Femur (tissue), 1 donor: ENCODE measurements at places on chromosomes 13 and 19.
A peak's percentile ranks its signal among the peaks of the same experiment; 100 is the strongest.

DNA sequence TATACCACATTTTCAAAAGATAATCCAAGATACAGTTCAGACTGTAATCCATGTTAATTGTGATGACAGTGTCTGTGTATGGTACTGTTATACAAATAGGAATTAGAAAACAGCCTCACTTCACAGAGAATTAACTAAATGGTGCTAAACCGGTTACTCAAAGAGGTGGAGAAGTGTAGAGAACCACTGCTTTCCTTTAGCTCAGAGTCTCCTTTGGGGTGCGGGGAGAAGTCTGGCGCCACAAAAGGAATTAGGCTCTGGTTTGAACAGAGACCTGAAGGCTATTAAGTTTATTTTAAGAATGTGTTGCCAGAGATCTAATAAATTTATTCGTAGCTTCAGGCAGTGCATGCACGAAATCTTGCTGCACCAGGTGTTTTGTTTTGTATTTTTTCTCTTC lies 65.8 kb downstream of the FREM2 start:
- DNase-seq, result no peak

DNA sequence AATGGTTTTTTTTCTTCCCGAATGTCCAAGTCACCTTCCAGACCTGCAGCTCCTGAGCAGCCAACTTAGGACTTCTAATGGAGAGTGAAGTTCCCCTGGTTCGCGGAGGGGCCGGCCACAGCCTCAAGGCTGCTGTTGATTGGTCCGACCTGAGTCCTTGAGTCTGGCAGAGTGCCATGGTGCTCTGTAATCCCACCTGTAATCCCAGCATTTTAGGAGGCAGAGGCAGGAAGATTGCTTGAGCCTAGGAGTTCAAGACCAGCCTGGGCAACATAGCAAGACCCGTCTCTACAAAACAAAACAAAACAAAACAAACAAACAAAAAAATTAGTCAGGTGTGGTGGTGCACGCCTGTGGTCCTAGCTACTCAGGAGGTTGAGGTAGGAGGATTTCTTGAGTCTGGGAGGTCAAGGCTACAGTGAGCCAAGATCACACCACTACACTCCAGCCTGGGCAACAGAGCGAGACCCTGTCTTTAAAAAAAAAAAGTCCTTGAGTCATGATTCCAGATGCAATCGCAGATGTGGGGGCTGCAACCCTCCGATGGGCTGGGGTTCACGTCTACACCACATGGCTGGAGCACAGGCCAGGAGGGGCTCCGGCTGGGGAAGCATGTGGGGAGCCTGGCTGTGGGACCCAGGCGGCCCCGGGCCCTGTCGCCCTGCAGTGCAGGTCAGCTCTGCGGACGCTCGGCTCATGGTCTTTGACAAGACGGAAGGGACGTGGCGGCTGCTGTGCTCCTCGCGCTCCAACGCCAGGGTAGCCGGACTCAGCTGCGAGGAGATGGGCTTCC lies 17.7 kb downstream of the HPN start:
- DNase-seq, result no peak

DNA sequence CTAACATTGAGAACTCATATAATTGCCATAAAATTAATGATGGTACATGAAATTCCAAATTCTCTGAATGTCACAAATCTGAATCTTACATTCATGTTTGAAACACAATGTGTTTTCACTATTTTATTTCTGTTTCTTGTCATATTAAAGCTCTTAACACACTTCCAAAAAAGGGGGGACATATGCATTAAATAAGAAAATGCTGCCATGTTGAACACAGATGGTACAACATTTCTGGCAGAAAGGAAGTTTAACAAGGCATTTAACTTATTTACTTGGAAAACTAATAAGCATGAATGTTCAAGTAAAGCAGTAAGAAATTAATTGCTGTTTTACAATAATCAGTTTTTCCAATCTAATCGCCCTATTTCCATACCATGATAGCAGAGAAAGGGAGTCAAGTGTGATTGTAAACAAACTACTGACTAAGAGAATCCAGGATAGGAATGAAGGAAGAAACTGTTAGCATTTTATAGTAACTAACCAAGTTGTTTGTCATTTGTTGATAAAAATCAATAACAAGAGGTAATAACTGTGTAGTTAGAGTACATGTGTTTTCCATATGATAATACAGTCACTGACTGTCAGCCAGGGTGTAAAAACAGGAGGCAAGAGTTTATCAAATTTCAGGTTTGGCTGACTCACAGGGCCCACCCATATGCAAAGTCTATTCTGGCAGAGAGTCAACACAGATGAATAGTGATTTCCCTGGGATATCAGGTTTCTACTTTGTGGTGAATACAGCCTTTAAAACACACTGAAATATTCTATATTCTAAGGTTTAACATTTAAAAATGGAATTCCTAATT lies 5.7 kb upstream of the FOXO1 start:
- peak; percentile 36 for DNase-seq

DNA sequence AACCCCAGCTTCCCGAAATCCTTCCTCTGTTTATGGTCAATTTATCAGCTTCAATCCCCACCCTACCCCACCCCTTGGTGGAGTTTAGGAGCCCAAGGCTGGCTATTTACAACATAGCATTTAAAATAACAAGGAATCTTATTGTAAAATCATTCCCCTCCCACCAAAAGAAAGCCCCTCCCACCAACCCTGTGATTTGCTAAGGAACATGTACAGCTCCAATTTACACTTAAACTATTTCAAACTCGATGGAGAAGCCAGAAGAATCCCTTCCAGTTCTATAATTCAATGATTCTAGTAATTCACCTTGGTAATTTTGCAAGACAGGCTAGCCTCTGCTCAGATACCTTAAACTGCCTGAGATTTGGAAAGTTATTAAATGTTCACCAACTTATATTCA lies 3.0 kb downstream of the LATS2 start:
- no peak for DNase-seq

GRCh38 chr13:57409656-57410055 lies 221.9 kb upstream of the PCDH17 start:
- no peak for DNase-seq

- DNase-seq, result no peak
Observed at GRCh38 chr13:40486518-40487163, 179.8 kb downstream of the FOXO1 start.

DNA sequence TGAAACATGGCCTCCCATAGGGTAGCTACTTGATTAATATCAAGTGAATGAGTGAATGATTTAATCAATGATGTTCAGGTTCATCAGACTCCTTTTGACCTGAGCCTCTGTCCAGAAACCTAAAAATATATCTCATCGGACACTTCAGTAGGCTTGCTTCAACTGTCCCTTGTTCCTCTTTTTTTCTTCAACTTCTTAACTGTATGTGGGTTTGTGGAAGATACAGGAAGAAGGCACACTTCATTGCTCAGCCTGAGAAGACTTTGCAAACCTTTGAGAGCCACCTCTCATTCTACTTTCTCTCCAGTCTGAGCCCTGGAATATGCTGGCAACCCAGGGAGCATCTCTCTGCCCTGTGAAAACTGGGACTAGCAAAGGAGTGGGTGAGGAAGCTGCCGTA lies 557.0 kb downstream of the FGF9 start:
- DNase-seq, result no peak

GRCh38 chr13:50224534-50224933 lies 209.3 kb downstream of the KCNRG start:
- DNase-seq, result peak; percentile 31

- DNase-seq, result no peak
Observed at GRCh38 chr19:19171821-19172532, 1.9 kb upstream of the MEF2B start.

- DNase-seq, result no peak
Observed at GRCh38 chr13:45851171-45851921, at the start of gene SIAH3. TSS of gene SIAH3 (minus strand) at chr13:45851753. CDS start at chr13:45851629, 124 bp downstream.

DNA sequence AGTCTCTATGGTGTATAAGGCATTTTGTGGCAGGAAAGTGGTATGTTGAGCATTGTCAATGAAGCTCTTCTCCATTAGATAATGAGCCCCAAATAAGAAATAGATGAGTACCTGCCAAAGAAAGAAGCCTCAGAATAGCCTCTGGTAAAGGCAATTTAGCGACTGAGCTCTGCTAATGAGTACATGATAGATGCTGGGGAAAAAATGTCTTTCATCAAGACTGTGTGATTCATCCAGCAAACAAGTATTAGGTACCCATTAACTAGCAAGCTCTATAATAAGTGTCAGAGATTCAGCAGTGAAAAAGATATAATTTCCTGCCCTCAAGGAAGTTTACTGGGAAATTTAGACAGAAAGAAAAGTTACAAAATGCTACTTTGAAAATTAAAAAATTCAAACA lies 294.6 kb downstream of the ITGBL1 start:
- no peak for DNase-seq

DNA sequence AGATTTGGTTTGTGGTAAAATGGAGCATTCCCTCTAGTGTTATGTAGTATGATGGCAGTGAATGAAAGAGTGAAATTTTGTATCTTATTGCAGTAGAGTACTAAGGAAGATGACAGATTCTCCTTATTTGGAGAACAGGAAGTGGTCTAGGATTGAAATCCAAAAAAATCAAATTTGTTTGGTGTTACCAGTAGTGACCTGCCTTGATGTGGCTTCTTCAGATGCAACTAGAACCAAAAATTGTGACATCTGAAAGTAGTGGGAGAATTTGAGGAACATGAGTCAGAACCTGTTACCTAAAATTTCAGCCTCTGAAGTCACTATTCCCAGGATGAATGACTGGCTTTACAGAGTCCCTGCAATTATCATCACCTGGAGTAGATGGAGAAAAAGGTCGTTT lies 165.9 kb downstream of the KLF5 start:
- DNase-seq, result no peak

- no peak for DNase-seq
Observed at GRCh38 chr13:50914848-50915247, 5.3 kb downstream of the RNASEH2B start.

DNA sequence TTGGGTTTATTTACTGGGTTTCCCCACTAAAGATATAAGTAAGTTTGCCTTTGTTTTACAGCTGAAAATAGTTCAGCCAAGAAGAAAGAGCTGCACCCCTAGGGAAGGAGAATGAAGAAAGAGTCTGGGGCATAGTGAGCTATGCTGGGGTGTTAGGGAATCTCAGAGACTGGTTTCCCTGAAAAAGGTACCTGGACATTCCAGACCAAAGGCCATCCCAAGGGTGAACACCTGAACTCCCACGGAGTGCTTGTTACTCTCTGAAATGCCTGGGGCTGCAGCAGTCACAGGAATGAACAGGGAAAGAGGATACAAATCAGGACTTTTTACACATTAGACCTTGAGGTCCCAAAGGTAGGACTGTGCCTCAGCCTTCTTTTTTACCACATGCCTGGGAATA lies 337.6 kb upstream of the SLC10A2 start:
- DNase-seq, result no peak

DNA sequence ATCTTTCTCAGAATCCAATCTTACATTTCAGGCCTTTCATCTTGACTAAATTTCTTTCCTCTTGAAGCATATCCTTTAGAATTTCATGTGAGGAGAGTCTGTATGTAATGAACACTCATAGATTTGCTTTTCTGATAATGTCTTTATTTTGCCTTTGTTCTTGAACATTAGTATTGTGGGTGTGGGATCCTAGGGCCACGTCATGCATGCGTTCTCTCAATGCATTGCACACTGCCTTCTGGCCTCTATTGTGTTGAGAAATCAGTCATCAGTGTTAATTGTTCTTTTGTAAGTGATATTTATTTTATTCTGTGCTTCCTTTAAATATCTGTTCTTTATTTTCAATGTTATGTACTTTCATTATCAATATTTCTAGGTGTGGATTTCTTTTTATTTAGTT lies 364.9 kb downstream of the OXGR1 start:
- no peak for DNase-seq

DNA sequence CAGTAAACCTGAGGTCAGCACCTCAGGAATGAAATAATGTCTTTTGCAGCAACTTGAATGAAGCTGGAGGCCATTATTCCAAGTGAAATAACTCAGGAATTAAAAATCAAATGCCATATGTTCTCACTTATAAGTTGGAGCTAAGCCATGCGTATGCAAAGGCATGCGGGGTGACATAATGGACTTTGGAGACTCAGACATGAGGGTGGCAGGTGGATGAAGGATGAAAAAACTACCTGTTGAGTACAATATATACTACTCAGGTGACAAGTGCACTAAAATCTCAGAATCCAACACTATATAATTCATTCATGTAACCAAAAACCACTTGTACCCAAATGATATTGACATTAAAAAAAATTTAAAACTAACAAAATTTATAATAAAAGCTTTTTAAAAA lies 1416.9 kb downstream of the UQCRFS1 start:
- DNase-seq, result no peak

GRCh38 chr19:57099199-57099661 lies 20.6 kb upstream of the USP29 start:
- DNase-seq, result peak; percentile 86

GRCh38 chr13:25886438-25887214 lies 165.2 kb downstream of the SHISA2 start:
- DNase-seq, result no peak

DNA sequence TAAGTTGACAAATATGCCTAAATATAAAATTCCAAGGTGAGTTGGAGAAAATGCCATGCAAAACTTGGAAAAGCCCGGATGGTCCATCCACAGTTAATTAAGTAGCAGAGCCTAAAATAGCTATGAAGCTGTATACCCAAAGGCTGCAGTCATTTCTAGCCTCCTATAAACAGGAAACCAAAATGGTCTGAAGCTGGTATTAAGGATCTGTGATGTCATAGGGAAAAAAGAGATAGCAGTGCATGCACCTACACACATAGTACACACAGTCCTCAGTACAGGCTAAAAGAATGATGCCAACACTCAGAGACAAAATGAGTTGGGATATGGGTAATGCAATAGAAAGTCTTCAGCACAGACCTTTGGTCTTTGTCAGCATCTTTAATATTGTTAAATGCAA lies 736.9 kb downstream of the EFNB2 start:
- no peak for DNase-seq

- DNase-seq, result no peak
Observed at GRCh38 chr13:111547726-111548273, 227.4 kb downstream of the TEX29 start.

DNA sequence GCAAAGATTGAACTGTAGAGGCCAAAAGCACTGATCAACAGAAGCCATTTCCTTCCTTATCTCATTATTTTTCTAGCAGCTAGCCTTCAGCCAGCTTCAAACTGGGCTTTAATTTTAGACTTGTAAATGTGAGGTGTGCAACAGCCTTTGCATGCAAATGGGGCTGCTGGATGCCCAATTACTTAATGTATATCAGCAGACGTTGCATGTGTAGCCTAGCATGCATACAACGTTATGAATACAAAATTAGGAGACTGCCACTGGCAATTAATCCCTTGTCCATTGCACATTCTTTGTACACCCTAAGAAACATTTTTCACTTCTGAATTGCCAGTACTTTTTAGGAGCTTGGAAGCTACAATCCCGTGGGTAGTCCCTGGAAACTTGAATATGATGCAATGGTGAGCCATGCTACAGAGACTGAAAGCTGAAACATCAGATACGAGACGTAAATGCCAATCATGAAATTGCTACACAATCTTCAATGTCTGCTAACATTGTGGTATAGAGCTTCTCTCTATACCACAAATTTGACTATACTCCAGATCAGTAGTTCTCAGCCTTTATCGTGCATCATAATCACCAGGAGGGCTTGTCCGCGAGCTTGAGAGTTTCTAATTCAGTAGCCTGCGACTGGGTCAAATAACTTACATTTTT lies 20.2 kb downstream of the EPSTI1 start:
- DNase-seq, result no peak

- no peak for DNase-seq
Observed at GRCh38 chr13:19685437-19685836, 52.0 kb downstream of the MPHOSPH8 start.

- no peak for DNase-seq
Observed at GRCh38 chr19:55676383-55676782, 1.4 kb downstream of the EPN1 start.
